ENCODE measurements at places on chromosomes 12 and 14. TPM values are rescaled to one million over a fixed set of nuclear protein-coding genes. Genes with fewer than 3 reads are reported as not detected.

The KLRK1 gene
- not detected for total RNA-seq

The DACT1 gene
- total RNA-seq = 120 TPM

The CD163L1 gene
- total RNA-seq = 3.8 TPM

The RNFT2 gene
- total RNA-seq = 6.6 TPM

GRCh38 chr12:6214633-6215032 is 14.4 kb downstream of the CD9 start:
- DNase-seq = no peak

DNA sequence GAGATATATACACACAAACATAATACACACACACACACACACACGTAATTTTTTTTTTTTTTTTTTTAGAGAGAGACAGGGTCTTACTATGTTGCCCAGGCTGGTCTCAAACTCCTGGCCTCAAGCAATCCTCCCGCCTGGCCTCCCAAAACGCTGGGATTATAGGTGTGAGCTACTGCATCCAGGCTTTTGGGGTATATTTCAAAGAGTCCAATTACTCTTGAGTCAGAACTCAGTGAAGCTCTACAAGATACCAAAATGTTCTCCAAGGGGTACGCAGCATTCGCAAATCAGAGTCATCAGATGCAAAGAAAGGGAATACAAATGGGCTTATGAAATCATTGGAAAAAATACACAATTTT is 54.0 kb downstream of the PHLDA1 start:
- no peak for DNase-seq

GRCh38 chr12:3189282-3189681 is 112.1 kb downstream of the TSPAN9 start:
- no peak for DNase-seq

DNA sequence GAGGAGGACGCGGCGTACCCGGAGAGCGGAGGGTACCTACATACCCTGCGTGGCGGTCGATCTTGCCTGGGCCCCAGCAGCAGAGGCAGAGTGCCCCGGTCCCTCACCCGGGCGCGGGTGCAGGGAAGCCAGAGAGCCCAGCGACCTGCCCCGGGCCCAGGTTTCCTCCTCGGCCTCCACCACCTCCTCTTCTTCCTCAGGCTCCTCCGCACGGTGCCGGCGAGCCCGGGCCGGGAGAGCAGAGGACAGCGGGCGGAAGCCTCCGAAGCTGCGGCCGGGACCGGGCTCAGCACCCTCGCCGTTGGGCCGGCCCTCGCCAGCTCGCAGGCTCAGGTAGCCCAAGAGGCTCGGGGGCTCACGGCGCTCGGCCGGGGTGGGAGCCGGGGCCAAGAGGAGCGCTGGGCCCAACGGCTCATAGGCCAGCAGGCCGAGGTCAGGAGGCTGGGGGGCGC is 6.6 kb downstream of the ZNF219 start:
- DNase-seq = no peak

- peak; percentile 26 for DNase-seq
These were observed 72.9 kb upstream of the DDX11 start for GRCh38 chr12:31000751-31001150.

DNA sequence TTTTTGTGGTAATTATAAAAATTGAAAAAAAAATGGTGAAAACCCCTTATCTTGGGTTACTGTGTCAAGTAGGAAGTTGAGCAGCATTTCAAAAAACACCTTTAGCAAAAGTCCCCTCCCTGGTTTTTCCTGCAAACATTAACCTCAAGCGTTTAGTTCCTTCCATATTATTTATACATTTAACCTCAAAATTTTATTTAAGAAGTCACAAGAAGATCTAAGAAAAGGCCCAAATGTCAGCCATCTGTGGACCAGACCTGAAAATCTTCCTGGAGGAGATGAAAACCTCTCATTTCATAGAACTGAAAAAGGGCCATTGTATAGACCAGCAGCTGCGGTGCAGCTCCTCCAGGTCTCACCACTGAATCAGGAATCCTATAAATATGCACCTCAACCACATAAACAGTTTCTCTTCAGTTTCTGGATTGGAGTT is 40.4 kb upstream of the BTG1 start:
- DNase-seq = no peak

All from chondrocyte (in vitro differentiated cells).